ENCODE measurements at places on chromosomes 12 and 14.

DNA sequence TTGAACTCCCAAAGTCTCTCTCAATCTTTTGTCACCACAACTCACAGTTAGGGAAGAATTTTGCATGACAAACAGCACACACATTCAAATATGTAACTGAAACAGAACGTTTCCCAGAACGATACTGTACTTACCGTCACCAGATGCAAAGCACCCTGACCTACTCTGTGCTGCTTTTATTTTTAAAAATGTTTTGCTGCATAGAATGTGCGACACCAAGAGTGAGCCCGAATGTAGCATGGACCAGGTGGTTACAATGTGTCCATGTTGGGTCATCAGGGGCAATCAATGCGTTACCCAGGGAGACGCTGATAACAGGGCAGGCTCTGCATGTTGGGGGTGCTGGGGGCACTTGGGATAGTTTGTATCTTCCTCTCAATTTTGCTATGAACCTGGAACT lies 14.6 kb upstream of the EIF5 start:
- DNase-seq = no peak

DNA sequence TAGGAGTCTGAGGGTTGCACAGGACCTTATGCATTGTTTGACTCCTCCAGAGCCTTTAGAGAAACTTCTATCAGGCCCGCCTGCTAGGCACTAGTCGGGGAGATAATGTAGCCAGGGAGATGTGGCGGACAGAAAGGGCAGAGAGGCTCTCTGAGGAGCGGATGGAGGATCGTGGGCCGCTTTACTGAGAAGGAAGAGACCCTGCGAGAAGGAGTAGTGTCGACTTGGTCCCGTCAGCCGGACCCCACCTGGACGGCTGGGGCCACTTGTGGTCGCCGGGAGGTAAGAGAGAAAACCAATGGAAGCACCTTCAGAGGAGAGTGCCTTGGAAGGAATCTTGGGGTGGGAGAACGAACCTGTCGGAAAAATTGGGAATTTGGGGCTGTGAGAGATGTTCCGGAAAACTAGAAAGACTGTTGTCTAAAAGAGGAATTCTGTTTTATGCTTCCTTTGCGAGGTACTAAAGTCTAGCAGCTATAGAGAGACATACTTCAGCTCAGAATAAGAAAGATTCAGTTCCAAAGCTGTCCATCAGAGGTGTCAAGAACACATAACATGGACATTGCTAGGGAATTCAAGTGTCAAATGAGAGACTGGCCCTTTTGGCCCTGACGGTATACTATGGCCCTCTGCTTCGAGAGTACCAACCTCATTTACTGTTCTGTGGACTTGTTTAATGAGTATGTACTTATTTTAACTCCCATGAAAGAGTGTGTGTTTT lies 660 bp upstream of the MCRS1 start:
- no peak for DNase-seq

DNA sequence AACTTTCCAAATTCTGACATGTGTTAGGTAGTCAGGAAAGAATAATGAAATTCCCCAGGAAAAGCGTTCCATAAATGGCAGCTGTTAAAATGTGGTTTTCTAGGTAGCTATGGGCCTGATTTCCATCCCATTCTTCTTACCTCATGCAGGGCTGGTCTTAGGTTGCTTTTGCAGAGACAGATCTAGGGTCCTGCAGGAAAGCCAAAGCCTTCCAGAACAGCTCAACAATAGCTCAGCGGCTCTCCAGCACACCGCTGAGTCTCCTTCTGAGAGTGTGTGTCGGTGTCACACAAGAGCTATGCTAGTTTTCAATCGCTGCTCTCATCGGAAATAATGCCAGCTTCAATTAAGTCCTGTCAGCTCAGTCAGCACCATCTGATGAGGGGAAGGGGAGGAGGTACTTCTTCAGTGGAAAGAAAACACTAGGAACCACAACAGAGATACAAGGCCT lies 106.7 kb downstream of the TMEM30B start:
- DNase-seq = no peak

DNA sequence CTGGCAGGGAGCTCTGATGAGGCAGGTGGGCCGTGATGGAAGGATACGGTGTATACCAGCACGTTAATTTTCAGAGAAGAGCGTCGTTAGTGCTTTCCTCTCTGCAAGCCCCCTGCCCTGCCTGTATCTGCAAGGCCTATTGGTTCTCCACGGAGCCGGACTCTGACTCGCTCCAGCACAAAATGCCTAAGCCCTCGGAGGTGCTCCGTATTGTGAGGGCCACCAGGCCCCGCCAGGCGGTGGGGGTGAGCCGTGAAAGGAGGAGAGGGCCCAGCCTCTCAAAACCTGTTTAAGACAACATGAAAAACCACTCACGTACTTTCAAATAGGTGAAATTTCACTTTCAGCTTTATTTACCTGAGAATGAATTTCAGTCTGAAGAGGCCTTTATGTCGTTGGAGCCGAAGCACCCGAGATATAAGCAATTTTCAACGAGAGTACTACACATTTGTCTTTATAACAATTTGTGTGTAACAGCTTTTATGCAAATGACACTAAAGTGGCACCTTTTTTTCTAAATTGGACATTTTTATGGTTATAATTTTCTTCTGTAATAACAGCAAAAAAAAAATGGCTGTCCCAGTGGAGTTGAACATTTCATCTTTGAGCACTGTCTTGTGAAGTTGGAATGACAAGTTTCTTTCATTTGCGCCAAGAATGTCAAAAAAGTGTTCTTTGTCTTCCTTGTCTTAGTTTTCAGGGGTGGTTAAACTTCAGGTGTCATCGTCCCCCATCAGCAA lies 749.5 kb downstream of the VRK1 start:
- DNase-seq = no peak

DNA sequence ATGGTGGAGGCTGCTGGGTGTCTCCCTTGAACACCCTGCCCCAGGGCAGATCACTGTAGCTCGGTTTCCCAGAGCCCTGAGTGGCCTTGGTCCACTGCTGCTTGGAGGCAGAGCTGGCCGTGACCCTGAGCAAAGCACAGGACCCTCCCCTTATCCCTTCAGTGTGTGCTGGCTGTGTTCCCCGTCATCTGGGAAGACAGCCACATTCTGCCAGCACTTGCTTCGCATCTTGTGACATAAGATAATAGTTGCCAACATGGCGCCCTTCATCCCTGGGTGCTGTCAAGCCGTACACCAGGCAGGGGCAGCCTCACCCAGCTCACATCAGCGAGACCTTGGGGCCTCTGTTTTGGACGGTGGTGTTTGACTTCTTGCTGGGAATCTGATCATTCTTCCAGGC lies 12.1 kb upstream of the ALDH2 start:
- no peak for DNase-seq

DNA sequence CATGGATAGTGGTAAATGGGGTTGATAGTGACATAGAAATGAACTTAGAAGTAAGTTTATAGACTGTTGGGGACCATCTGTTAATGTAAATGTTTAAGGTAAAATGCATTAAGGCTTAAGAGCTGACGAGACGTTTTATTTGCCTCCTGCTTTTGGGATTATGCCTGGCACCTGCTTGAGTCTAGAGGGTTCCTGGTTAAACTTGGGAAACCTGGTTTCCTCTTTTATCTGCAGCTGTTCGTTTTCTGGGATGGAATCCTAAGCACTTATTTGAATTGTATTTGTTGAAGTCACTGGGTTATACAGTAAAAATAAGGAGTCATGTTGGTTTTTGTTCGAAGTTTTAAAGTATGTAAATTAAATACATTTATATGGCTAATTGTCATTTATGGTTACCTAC lies 914.7 kb downstream of the NRXN3 start:
- no peak for DNase-seq

DNA sequence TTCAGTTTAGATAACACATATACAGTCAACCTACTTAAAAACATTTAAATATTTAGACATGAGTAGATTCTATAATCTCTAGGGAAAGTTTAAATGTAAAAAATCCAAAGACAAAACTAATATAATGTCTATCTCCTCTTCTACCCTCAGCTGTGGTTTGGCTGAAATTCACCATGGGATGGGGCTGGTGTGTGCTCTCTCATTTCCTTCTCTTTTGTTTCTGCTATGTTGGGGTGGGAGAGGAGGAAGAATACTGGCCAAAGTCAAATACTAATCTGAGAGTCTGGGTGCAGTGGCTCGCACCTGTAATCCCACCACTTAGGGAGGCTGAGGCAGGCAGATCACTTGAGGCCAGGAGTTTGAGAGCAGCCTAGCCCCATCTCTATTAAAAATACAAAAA lies 1673.9 kb upstream of the SEL1L start:
- DNase-seq = no peak

DNA sequence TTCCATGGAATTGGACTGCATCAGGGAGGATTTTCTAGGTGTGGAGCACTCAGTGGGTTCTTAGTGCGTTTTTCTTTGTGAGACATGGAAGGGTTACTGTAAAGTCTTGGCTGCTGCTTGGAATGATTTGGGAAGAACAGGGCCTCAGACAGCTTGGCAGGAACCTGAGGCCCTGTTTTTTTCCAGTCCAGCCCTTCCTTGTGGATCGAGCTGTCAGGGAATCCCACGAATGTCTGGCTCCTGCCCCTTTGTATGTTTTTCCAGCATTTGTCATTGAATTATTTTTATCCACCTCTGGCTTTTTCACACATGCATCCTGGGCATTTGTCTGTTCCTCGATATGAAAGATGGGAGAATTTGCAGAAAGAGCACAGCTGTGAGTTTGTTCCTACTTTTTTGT lies 158.5 kb downstream of the TGFB3 start:
- DNase-seq = no peak

DNA sequence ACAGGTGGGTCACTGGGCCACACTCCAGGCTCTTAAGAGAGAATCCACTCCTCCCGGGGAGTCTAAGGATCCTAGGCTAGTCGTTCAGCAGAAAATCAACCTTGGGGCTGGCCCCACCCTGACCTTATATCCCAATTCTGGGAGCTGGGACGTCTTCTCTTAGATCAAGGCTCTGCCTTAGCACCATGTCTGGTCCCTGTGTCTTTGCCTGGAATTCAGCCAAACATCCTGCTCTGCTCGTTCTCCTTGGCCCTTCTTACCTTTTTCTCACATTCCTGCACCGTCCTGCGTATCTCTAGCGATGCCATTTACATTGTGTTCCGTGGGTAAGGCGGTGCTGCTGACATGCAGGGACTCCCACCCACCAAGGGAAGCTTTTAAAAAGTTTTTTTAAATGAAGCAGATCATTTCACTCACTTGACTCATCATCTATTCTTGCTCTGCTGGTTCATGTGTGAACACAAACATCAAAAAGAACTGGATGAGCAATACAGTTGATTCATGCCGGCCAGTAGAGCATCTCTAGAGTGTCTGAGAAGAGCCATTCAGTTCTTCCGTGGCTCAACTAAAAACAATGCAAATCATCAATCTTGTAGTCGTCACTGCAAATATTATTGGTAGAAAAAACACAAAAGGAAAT lies 50.2 kb downstream of the KCNK13 start:
- DNase-seq = no peak

DNA sequence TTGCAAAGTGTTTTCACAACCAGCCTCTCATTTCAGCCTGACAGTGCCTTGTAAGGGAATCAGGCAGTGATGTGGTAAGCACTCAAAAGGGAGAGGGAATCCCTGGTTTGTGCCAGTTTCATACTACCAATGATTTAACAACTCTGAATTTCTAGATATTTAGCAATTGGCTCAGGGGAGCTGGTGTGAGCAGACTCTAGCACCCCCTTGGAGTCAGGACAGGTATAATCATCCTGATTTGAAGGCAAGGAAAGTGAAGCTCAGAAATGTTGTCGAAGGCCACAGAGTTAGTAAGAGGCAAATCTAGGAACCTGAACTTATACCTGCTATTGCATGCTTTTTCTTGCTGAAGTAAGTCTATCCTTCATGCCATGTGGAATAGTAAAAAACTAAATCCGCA lies 63.1 kb upstream of the DACT1 start:
- DNase-seq = no peak

GRCh38 chr12:113378291-113378690 lies 19.9 kb downstream of the PLBD2 start:
- DNase-seq = no peak

GRCh38 chr12:1915082-1915968 lies 3.1 kb downstream of the CACNA2D4 start:
- DNase-seq = peak; percentile 32

DNA sequence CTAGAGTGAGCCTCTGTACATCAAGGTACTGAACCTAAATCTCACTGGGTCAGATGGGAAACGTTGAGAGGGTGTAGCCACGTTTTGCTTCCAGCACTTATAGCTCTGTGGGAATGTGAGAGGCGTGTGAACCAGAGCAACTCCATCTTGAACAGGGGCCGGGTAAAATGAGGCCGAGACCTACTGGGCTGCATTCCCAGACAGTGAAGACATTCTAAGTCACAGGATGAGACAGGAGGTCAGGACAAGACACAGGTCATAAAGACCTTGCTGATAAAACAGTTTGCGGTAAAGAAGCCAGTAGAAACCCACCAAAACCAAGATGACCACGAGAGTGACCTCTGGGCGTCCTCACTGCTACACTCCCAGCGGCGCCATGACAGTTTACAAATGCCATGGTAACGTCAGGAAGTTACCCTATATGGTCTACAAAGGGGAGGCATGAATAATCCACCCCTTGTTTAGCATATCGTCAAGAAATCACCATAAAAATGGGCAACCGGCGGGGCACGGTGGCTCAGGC lies 63.4 kb upstream of the NCOR2 start:
- DNase-seq = no peak

DNA sequence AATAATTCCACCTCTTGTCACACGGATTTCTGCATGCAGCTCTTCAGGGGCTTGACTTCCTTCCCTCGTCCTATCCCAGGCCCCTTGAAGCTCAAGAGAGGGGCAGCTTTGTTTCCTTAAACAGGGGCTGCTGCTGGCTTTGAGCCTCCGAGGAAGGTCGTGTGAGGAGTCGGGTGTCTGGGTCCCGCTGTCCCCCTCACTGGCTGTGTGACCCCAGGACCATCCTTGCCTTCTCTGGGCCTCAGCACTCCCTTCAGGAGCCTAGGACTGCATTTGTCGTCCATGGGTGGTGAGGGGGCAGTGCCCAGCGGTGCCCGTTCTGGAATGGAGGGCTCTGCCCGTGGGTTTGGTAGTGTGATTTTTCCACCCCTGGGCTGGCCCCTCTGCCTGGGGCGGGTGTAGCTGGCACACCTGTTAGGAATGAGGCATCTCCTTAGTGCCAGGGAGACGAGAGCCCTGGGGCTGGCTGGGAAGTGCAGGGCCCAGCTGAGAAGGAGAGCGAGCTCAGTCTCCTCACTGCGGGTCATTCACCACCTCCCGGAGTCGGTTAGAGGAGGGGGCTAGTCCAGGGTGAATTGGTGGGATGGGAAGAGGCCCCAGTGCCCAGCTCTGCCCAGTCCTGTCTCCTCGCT lies 60.8 kb downstream of the TSPAN9 start:
- no peak for DNase-seq

DNA sequence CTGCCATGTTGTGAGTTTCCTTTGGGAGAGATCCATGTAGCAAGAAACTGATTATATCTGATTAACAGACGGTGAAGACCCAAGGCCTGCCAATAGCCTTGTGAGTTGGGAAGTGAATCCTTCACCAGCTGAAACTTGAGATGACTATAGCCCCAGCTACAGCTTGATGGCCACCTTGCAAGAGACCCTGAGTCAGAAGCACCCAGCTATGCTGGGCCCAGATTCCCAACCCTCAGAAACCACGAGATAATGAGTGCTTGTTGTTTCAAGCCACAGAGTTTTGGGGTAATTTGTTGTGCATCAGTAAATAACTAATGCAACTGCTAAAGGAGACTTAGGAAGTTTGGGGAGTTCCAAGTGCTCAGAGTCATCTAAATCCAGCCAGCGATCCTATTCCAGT lies 80.3 kb downstream of the AVPR1A start:
- DNase-seq = no peak

- DNase-seq = no peak
Measured at GRCh38 chr12:42447371-42447786, 121.4 kb downstream of the PPHLN1 start.

- DNase-seq = no peak
Measured at GRCh38 chr14:30974628-30975027, 50.8 kb upstream of the AP4S1 start.

All from CD4-positive, alpha-beta T cell treated with Interleukin-4 for 4 hours (primary cell).